ENCODE measurements at places on chromosomes 4 and X. TPM values are rescaled to one million over a fixed set of nuclear protein-coding genes. Genes with fewer than 3 reads are reported as not detected.

DNA sequence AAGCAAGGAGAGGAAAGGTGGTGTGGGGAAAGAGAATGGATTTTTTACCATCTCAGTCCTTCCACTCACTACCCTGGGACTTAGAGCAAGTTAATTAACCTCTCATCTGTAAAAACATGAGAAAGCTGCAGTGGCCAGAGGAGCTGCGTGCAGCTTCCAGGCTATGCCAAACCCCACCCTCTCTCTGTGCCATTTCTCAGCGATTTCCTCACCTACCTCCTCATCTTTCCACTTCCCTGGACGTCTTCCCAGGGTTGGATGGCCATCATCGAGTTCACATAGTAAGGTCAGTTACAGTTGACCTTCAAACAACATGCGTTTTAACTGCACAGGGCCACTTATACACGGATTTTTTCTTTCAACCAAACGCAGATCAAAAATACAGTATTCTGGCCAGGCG, 64.3 kb downstream of the SMIM20 start:
- no peak for DNase-seq

Gene RPA4
- polyA plus RNA-seq = 0.13 TPM

DNA sequence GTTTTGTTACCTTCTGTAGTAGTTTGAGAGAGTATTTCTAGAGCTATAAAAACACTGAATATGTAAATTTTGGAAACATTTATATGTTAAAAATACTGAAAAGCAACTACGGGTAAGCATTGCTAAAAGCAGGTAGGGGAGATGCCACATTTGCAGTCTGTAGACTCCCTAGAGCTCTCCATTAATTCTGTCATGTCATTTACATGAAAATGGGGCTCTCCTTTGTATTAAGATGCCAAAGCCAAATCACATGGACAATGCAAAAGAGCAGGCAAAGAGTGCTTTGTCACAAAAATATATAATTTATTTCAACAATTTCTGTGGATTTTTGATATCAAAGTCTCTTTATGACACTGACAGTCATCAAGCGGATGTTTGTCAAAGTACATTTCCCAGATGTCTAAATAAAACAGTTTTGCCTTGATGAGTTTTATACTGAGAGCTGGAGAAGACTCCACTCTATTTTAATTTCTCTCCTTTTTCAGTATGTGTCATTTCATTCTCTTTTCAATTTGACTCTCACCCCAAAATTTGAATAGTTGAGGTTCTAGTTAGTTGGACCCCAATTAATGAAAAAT, 51.8 kb downstream of the LDB2 start:
- no peak for DNase-seq

Gene SRPX2
- 21.0 TPM for polyA plus RNA-seq

DNA sequence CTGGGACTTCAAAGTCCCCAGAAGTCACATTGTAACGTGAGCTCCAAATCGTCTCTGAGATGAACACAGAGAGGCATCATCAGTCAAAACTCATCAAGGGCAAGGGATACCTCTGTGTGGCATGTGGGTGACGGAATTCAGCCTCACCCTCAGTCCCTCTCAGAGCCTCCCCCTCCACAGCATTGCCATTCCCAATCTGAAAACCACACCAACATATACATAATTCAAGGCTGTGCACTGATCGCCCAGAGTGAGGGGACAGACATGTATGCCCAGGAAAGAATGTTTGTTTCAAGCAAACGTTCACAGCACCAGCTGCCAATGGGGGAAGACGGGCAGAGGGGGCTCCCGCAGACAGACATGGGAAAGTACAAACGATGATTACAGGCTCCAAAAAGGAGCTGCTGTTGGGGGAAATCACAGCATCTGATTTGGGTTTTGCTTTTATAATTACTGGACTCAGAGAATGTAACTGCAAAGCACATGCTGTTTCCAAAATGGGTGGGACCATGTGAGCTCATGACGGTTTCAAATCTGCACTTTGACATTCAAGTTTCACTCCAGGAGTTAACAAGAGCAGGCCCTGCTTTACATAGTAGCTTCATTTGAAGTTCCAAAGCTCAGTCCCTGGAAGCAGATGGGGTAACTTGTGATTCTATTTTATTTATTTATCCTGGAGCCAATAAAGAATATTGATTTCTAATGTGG, 88.3 kb downstream of the CLCN4 start:
- peak; percentile 13 for DNase-seq

Gene DCAF12L2
- polyA plus RNA-seq = 10.6 TPM

DNA sequence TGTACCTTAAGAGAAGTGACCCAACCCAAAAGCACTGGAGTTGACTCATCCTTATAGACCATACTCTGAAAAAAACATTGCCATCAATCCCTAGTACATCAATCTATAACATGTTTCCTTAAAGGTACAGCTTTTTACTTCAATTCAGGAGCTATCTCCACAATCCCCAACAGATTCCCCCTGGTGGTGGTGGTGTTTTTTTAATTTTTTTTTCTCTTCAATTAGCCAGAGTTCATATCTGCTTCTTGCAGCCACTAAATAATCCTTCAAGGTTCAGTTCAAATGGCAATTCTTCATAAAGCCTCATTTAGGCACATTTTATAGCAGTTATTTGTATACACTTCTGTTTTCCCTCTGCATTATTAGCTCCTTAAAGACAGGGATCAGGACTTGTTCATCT, 60.7 kb upstream of the KDR start:
- no peak for DNase-seq

DNA sequence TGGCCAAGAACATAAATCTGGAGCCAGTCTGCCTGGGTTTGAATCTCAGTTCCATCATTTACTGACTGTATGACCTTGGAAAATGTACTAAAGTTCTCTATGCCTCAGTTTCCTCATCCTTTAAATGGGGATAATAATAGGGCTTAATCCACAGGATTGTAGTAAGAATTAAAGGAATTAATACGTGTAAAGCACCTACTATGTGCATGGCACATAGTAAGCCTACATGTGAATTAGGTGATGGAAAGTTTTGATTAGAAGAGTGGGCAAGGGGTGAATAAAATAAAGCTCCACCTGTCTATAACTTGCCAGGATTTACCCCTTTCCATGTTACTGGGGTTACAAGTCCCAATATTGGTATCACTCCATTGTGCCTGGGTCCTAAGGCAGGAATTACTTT, 35.8 kb upstream of the IL13RA2 start:
- DNase-seq = no peak

Gene SLC49A3
- 19.1 TPM for polyA plus RNA-seq

- DNase-seq = no peak
These were observed 253.3 kb upstream of the INTU start for GRCh38 chr4:127379499-127379898.

DNA sequence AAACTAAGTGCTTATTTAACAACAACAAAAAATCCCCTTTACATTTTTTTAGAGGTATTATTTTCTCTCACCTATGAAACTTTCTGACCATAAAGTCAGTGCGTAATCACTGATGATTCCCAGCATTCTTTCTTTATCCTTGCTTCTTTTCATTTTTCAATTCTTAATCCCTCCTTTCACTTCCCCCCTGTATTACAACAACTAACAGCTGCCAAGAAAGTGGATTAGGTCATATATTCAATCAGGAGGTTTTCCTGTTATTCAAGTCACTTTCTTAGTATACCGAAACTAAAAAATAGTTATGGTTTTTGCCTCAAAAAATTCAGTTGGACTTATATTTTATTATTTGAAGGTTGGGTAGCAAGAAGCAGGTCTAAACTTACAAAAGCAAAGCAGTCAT, 2.1 kb upstream of the STAP1 start:
- no peak for DNase-seq

DNA sequence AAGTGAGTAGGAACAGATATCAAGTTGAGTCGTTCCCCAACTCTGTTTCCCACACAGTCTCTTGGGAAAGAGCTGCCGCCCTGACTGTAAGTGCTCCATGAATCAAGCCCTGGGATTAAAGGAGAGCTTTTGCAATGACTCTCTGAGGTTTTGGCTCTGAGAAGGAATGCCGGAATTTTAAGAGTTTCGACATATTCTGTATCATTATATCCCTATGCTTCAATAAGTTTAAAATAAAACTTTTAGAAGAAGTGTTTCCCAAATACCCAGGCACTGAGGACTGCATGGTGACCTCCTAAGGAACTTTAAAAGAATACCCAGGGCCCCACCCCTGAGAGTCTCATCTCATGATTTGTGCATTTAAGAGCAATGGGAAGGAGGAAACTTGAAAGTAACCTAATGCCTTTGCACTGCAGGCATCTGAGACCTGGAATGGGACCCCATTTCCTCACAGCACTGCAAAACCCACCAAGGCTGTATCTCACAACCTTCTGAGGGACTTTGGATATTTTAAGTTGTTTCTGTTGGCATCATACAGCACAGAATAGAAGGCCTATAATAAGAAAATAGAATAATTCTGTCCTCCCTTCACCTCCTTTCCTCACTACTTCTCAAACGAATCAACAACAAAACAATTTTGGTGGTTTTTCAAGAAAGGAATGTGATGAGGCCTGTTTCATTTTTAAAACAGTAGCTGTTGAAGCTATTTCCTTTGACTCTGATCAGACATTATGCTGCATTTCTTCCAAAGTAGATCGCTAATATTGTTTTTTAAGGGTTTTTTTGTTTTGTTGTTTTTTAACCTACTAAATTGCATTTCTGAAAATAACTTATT, 121.2 kb downstream of the GASK1B start:
- DNase-seq = no peak

DNA sequence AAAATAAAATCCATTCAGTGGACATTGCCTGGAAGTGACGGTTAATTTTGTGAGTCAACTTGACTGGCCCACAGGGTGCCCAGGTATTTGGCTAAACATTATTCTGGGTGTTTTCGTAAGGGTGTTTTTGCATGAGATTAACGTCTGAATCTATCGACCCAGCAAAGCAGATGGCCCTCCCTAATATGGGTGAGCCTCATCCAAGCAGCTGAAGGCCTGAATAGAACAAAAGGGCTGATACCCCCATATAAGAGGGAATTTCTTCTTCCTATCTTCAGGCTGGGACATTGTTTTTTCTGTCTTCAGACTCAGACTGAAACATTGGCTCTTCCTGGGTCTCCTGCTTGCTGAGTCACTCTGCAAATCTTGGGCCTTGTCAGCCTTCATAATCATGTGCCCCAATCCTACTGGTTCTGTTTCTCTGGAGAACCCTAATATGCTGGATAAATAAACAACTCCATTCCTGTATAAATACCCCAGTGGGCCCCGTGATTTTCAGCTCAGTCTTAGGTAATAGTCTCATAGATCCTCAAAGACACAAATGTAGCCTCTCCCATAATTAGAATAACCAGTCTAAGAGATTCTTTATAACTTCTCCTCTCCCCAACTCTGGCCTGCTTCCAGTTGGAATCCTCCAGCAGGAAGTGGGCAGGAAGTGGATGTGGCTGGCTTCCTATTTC, 33.1 kb upstream of the DDX3X start:
- DNase-seq = no peak

DNA sequence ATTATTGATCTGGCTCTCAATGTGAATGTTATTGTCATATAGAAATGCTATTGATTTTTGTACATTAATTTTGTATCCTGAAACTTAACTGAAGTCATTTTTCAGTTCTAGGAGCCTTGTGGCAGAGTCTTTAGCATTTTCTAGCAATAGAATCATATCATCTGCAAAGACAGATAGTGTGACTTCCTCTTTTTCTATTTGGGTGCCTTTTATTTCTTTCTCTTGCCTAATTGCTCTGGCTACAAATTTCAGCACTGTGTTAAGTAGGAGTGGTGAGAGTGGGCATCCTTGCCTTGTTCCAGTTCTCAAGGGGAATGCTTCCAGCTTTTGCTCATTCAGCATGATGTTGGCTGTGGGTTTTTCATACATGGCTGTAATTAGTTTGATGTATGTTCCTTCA, 102.7 kb downstream of the SH3BGRL start:
- no peak for DNase-seq

Gene MAP7D2
- polyA plus RNA-seq = 0.45 TPM

DNA sequence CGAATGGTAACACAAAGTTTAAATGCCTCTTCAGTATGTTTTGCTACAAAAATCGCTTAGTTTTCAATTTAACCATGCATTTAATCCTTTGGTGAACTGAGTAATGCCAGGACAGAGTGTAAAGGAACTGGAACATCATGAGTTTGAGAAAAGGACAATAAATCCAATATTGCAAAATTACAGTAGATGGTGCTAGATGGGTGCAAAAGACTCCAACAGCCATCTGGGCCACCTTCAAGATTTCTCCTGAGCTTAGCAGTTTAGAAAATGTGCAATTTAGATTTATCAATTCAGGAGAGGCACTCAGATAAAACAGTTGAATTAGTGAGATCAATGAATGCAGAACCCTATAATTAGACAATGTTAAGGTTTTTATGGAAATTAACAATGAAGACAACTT, 33.2 kb upstream of the MID1IP1 start:
- DNase-seq = peak; percentile 19

Gene NOX1
- 0.25 TPM for polyA plus RNA-seq

DNA sequence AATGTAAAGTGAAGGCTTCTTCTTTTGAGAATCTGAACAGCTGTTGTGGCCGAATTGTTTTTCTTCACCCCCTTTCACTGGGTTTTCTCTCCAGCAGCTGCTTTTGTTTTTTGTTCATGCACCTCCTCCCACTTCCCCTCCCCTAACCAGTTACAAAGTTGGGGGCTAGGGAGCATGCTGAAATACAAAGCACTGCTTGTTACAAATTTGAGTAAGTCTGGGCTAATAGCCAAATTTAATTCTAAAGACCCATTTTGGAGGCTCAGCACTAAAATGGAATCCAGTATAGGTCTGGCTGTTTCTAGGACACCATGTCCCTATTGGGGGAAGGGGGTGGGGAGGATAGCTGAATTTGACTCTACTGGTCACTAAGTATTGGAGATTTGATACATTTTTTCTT, 89.2 kb upstream of the GPM6B start:
- DNase-seq = no peak

GRCh38 chr4:182236186-182236585, 7.0 kb upstream of the TENM3 start:
- DNase-seq = no peak

Gene MXRA5
- polyA plus RNA-seq = 50.4 TPM

DNA sequence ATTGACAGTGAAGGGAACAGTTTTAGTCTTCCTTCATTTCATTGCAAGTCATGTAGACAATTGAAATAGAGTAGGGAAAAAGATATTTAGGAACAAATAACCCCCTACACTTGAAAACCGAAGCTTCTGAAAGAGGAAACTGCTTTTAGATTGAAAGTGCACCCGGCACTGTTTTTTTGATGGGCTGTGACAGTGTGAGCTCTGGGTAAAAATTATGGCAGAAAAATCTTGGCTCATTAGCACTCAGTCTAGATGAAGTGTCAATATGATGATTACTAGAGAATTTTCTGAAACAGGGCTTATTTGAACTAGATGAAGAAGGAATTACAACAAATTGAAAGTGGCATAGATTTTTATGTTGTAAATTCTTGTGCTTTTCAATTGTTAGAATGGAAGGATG, 1132.4 kb downstream of the RAPGEF2 start:
- DNase-seq = no peak

GRCh38 chr4:108427946-108428485, 192.4 kb upstream of the RPL34 start:
- no peak for DNase-seq

- DNase-seq = no peak
These were observed 41.1 kb downstream of the AFF1 start for GRCh38 chr4:86975927-86976326.

Gene ADRA2C
- 3.4 TPM for polyA plus RNA-seq

GRCh38 chr4:102736636-102737549, 23.9 kb downstream of the MANBA start:
- DNase-seq = no peak

Gene BEND2
- polyA plus RNA-seq = not detected

GRCh38 chrX:40104985-40105834, 7.5 kb upstream of the BCOR start:
- DNase-seq = no peak

- no peak for DNase-seq
These were observed 404 bp downstream of the PPP2R3B start for GRCh38 chrX:386239-386767.

GRCh38 chr4:138034871-138035270, 207.3 kb downstream of the SLC7A11 start:
- no peak for DNase-seq

All from hindlimb muscle (tissue), 1 donor.